Left lung (tissue), 14 donors: ENCODE measurements at places on chromosomes 7 and 10. TPM values are rescaled to one million over a fixed set of nuclear protein-coding genes. Genes with fewer than 3 reads are reported as not detected.

Gene AHR
- polyA plus RNA-seq = 62.2 TPM

Gene GUSB
- polyA plus RNA-seq = 68.1 TPM

GRCh38 chr7:132810561-132810960 lies 234.3 kb upstream of the PLXNA4 start:
- no peak for DNase-seq

- no peak for DNase-seq
These were observed 861.1 kb downstream of the TYW1 start for GRCh38 chr7:67857698-67858097.

DNA sequence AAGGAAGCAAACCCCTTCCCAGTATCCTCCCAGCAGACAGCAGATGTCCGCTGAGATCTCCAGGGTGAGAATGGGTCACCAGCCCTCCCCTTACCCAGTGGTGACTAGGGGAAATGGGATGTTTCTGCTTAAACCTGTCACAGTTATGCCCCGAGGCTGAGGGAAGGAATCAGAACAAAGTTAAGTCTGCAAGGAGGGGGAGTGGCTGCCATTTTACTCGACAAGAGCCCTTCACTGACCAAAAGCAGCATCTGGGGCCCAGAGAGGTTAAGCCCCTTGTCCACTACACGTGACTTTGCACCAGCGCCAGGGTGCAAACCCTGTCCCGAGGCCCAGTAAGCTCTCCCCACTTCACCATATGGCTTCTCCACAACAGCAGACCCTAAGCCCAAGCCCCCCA lies 4.6 kb upstream of the NANOS1 start:
- no peak for DNase-seq
